ENCODE measurements at places on chromosomes 12 and 14.

- DNase-seq = no peak
Observed at GRCh38 chr12:131607658-131608447, 103.0 kb upstream of the SFSWAP start.

GRCh38 chr12:83807871-83808270 is 1104.7 kb downstream of the SLC6A15 start:
- DNase-seq = no peak

DNA sequence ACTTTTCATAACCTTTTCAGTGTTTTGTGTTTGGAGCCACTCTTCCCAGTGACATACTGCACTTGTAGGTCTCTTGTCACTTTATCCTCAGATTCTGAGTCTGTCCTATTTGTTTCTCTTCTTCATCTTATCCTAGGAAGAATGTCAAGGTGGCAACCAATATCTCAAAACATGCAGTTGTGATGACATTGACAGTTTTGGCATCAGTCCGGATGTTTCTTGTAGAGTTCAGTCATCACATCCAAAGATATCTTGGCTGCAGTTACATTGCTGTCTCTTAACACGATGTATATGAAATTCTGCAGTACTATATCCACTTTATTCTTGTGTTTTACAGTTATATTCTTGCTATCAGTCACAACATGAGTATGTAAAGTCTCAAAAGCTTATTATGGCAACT is 6.4 kb downstream of the ADIPOR2 start:
- no peak for DNase-seq

DNA sequence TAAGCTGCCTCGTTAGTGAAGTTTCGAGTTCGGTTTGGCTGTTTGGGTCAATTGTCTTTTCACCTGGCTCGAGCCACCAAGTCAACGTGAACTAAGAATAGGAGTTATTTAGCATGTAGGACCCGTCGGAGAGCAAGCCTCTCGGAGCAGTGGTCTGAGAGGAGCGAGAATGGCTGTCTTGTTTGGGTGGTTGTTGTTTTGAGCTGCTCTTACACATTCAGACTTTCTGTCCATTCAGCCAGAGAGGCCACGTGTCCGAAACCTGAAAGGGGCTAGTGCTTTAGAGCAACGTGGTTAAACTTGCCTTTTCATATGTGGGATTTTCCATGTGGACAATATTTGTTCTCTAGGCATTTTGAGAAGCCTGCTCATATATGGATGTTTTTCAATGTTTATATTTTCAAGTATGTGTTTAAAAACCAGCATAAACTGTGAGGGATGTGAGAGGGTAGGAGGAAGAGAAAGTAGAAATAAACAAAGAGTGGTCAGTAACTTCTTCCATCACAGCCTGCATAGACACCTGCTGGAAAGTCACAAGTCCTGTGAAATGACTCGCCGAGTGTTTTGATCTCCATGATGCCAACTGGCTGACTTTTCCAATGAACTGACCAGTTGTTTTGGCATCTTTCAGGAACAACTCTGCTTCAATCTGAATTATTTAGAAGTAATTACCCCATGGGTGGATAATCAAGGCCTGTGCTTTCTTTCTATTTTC is 221.0 kb downstream of the ASCL1 start:
- no peak for DNase-seq

Measured in nucleus accumbens (tissue), 56 donors.